Upper lobe of right lung (tissue), 1 donor: ENCODE measurements at places on chromosomes 7 and 10. TPM values are rescaled to one million over a fixed set of nuclear protein-coding genes. Genes with fewer than 3 reads are reported as not detected.

The ANKRD2 gene
- total RNA-seq = 0.98 TPM

GRCh38 chr10:13349463-13350274 lies 1.6 kb upstream of the SEPHS1 start:
- H3K27ac ChIP-seq = no peak overlapping the region
- H3K4me1 ChIP-seq = peaks cover 29% of the 10 kb centered on the region
- peak; percentile 77 for DNase-seq
- H3K27me3 ChIP-seq = no peaks in the 10 kb centered on the region

- H3K4me1 ChIP-seq = no peaks in the 10 kb centered on the region
- H3K27me3 ChIP-seq = no peaks in the 10 kb centered on the region
- H3K27ac ChIP-seq = no peak overlapping the region
- no peak overlapping the region for H3K4me3 ChIP-seq
- no peaks in the 10 kb centered on the region for H3K36me3 ChIP-seq
Observed at GRCh38 chr10:12380999-12381398, 31.7 kb downstream of the CAMK1D start.

- no peaks in the 10 kb centered on the region for H3K36me3 ChIP-seq
- no peaks in the 10 kb centered on the region for H3K27me3 ChIP-seq
- no peak for DNase-seq
- no peaks in the 10 kb centered on the region for H3K4me1 ChIP-seq
Observed at GRCh38 chr7:115763347-115763746, 267.2 kb downstream of the TFEC start.

GRCh38 chr10:116741391-116742351 lies 695 bp downstream of the HSPA12A start:
- H3K4me1 ChIP-seq = no peaks in the 10 kb centered on the region
- H3K36me3 ChIP-seq = no peaks in the 10 kb centered on the region
- H3K27ac ChIP-seq = no peak overlapping the region
- DNase-seq = no peak
- peak overlapping the region; percentile 70 for H3K4me3 ChIP-seq

DNA sequence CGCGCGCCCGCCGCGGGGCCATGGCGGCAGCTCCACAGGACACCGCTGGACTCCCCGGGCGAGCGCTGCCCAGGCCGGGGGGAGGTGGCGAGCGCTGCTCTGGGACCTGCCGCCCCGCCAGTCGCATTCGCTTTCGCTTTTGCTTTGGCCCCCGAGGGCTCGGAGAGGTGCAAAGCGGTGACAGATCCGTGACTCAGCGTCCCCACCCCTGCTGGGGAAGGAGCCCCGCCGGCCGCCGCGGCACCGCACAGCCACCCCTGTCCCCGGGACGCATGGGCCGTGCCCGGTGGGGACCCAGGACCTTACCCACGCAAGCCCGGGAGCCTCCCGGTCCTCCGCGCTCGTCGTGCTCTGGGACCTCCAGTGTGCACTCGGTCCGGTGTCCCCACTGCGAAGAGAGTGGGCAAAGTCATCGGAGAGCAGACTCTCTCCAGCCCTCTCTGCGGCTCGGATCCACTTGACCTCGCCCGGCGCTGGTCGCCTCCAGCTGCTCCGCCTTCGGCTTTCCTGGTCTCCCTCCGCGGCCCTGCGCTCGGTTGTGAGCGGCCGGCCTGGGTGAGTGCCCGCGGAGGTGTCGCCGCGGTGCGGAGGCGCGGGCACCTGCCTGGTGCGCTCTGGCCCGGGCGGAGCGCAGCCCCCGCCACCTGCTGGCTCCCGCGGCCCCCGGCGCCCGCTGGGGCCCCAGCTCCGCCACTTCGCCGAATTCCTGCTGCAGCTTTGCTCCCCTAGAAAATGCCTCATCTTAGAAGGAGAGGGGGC lies at the start of gene IL15RA:
Gene IL15RA (minus strand): TSS at position 73 of the 759 bp plus-strand sequence. CDS start 51 bp downstream, at position 22.
- H3K27ac ChIP-seq = peak within 1 kb of the TSS; percentile 98
- peak; percentile 91 for DNase-seq
- no peaks in the 10 kb centered on the region for H3K36me3 ChIP-seq
- no peaks in the 10 kb centered on the region for H3K27me3 ChIP-seq
- peaks cover 18% of the 10 kb centered on the region for H3K4me1 ChIP-seq
- peak within 1 kb of the TSS; percentile 91 for H3K4me3 ChIP-seq

DNA sequence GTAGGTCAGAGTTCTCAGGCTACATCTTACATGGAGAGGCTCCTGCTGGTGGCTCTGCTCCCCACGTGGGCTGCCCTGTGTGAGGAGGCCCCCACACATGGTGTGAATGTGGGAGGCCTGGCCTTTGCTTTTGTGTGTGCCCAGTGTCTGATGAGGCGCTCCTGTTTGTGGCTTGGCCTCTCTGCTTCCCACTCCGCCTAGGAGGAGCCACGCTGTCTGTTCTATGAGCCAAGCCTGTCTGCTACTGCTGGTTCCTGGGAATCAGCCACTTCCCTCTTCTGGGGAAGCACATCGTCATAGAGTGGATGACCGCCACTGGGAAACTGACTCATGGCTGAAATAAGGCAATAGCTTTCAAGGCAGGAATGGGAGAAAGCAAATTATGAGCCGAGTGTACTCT lies 87.1 kb downstream of the CYP26A1 start:
- no peak overlapping the region for H3K27ac ChIP-seq
- no peaks in the 10 kb centered on the region for H3K4me1 ChIP-seq
- H3K36me3 ChIP-seq = no peaks in the 10 kb centered on the region

DNA sequence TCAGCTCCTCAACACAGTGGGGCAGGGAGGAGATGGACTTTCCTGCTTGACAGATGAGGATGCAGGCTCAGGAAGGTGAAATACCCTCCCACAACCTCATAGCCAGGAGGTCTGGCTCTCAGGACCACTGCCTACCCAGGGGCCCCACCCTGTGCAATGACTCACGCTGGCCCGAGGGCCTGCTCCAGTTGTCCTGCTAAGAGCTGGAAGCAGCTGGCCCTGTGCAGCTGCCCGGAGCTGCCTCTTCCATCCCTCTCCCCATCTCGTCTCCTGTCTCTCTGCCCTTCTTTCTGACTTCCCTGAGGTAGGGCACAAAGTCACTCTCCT lies 123.9 kb downstream of the ZMIZ1 start:
- peak overlapping the region; percentile 74 for H3K27ac ChIP-seq
- no peak overlapping the region for H3K4me3 ChIP-seq
- no peak for DNase-seq
- H3K27me3 ChIP-seq = no peaks in the 10 kb centered on the region
- H3K4me1 ChIP-seq = peaks cover 59% of the 10 kb centered on the region

The PGAM2 gene
- 1.1 TPM for total RNA-seq

The XRCC2 gene
- 0.46 TPM for total RNA-seq

The KAT6B gene
- 45.4 TPM for total RNA-seq

DNA sequence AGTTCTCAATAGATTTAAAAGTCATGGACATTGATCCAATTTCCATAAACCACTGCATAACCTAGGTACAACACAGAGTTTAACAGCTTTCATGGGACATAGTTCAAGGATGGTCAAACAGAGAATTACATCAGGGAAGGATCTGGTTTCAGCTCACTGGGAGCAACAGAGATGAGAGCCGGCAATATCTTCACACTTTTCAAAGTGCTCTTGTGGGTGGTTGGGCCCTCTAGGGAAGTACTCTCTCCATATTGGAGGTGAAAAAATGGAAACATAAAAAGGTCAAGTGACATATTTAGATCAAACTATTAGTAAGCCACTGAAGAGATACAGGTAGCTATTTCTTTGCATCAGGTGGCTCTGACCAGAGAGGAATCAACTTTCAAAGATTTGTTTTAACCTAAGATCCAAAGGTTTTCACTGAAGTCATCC lies 61.8 kb upstream of the LRRN3 start:
- no peaks in the 10 kb centered on the region for H3K27me3 ChIP-seq
- H3K36me3 ChIP-seq = no peaks in the 10 kb centered on the region
- no peak overlapping the region for H3K27ac ChIP-seq
- DNase-seq = no peak
- H3K4me1 ChIP-seq = peaks cover 7% of the 10 kb centered on the region

The VPS37D gene
- 1.4 TPM for total RNA-seq

The UNCX gene
- not detected for total RNA-seq

DNA sequence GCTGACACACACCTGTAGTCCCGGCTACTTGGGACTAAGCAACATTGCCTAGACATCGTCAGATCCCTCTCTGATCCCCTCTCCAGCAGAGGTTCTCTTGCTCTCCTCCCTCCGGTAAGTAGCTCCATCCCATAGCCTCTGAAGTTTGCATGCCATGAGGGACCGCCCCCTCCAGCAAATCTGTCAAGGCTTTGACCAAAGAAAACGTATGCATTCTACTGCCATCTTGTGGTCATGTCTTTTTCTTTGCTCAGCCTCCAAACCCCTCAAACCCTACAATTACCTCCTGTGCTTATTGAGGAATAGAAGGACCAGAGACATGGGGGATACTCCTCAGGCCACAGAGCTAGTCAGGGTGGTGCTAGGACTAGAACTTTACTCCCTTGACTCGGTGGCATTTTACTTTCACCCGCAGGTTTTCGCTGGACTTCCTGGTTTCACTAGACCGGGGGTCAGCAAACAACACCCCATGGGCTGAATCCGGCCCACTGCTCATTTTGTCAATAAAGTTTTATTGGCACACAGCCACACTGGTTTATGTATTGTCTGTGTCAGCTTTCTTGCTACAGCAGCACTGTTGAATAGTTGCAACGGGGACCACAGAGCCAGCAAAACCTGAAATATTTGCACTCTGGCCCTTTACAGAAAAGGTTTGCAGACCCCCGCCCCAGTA lies 202.6 kb upstream of the FOXK1 start:
- no peak overlapping the region for H3K27ac ChIP-seq
- H3K4me3 ChIP-seq = no peak overlapping the region
- no peaks in the 10 kb centered on the region for H3K36me3 ChIP-seq
- no peaks in the 10 kb centered on the region for H3K27me3 ChIP-seq
- DNase-seq = no peak

DNA sequence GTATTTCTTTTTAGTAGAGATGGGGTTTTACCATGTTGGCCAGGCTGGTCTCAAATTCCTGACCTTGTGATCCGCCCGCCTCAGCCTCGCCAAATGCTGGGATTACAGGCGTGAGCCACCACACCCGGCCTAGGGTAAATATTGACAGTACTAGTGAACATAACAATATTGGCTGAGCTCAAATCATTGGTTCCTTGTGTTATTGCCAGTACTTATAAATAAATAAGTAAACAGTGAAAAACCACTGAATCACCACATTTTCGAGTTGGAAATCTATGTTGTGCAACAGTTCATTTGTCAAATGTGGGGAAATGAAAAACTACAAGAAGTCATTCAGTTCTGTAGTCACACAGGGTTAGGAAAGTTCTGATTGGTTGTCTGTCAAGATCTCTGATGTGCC lies 15.8 kb downstream of the RPP30 start:
- H3K36me3 ChIP-seq = peaks cover 70% of the 10 kb centered on the region
- no peak overlapping the region for H3K27ac ChIP-seq
- no peaks in the 10 kb centered on the region for H3K27me3 ChIP-seq
- DNase-seq = no peak

GRCh38 chr10:71396084-71396710 lies 523 bp upstream of the CDH23 start:
- no peaks in the 10 kb centered on the region for H3K36me3 ChIP-seq
- DNase-seq = peak; percentile 68
- no peak overlapping the region for H3K27ac ChIP-seq
- peaks cover 10% of the 10 kb centered on the region for H3K4me1 ChIP-seq

DNA sequence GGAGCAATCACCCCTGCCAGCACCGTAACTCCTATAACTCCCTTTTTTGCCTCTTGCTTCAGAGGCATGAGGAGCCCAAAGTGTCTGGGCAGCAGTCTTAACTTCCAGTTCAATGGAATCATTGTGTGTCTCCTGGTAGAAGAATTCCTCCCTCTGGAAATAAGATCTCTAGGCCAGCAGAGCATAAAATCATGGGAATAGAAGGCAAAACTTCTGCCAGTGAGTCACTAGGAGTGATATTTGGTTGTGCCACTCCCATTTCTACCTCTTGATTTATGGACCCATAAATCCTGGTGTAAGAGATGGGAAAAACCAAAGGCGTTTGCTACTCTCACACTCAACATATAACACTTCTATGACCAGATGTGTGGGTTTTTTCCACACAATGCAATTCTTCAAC lies 104.9 kb upstream of the FAM180A start:
- no peaks in the 10 kb centered on the region for H3K27me3 ChIP-seq
- no peak overlapping the region for H3K27ac ChIP-seq
- H3K4me1 ChIP-seq = no peaks in the 10 kb centered on the region
- no peak overlapping the region for H3K4me3 ChIP-seq
- no peak for DNase-seq

The NPC1L1 gene
- total RNA-seq = 0.17 TPM

GRCh38 chr10:72079356-72079755 lies 9.0 kb downstream of the SPOCK2 start:
- no peak for DNase-seq
- no peak overlapping the region for H3K27ac ChIP-seq
- H3K4me1 ChIP-seq = no peaks in the 10 kb centered on the region
- H3K27me3 ChIP-seq = no peaks in the 10 kb centered on the region
